PC-9 (cell line): ENCODE measurements at places on chromosomes 5 and 9. TPM values are rescaled to one million over a fixed set of nuclear protein-coding genes. Genes with fewer than 3 reads are reported as not detected.

- no peak overlapping the region for H3K4me3 ChIP-seq
- H3K27ac ChIP-seq, result no peak overlapping the region
- peaks cover 20% of the 10 kb centered on the region for H3K27me3 ChIP-seq
- DNase-seq, result no peak
- no peaks in the 10 kb centered on the region for H3K36me3 ChIP-seq
- H3K4me1 ChIP-seq, result peaks cover 14% of the 10 kb centered on the region
Observed at GRCh38 chr5:135881244-135881643, 14.4 kb downstream of the IL9 start.

- DNase-seq, result no peak
- peaks cover 55% of the 10 kb centered on the region for H3K4me1 ChIP-seq
- 0 out of 2 replicates have a peak, but pooled peaks cover 4% of the 10 kb centered on the region for H3K36me3 ChIP-seq
- peak overlapping the region; percentile 46; the same call in 1 of the 2 replicates for H3K27ac ChIP-seq
Observed at GRCh38 chr9:86096386-86096785, 3.0 kb downstream of the GOLM1 start.

DNA sequence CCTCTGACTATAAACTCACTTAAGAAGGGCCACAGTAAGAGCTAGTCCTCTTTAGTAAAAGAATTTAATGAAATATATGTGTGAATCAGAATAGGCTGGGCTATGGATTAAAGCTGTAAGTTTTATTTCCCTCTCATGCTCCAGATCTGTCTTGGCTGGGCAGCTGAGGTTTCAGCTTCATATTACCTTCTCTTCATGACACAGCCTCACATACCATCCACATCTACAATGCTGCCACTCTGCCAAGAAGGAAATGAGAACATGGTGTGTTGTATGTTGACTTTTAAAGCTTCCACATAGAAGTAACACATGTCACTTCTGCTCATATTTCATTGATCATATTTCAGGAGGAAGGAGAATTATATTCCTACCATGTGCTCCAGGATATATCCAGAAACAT, 776.0 kb upstream of the ACO1 start:
- no peaks in the 10 kb centered on the region for H3K27me3 ChIP-seq
- DNase-seq, result peak; percentile 37
- H3K4me1 ChIP-seq, result no peaks in the 10 kb centered on the region
- no peaks in the 10 kb centered on the region for H3K36me3 ChIP-seq
- H3K4me3 ChIP-seq, result no peak overlapping the region

DNA sequence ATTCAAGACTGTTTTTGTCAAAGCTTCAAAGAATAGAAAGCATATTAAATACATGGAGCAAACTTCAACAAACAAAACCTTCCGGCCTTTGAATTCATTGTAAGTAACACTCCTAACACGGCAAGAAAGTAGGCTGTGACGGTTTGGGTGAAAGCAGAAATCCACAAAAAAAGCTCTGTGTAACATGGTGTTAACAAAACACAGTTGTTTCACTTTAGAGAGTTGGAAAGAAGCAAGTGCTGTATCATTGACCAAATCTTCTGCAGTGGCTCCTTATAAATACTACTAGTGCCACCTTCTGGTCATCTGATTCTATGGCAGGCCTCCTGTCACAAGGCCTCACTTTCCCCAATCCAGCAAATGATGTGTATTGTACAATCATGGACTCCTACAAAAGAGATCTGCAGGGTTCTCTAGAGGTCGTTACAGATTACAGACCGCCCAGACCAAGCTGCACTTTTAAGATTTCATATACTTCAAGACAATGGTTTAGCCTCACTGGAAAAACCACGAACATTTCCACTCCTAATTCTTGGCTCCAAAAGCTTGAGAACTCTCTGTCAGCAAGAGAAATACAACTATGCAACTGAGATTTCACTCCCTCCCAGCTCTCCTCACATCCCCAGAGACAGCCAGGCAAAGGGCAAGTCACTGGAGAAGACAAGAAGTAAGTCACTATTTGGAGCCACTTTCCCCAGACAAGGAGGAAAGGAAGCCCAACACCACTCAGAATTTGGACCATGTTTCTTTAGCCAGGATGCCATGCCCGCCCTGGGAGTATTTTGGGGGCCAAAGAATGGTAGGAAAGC, 196.2 kb downstream of the DTWD2 start:
- H3K27me3 ChIP-seq, result no peaks in the 10 kb centered on the region
- DNase-seq, result peak; percentile 12
- no peak overlapping the region for H3K27ac ChIP-seq
- no peak overlapping the region for H3K4me3 ChIP-seq
- no peaks in the 10 kb centered on the region for H3K36me3 ChIP-seq

GRCh38 chr9:82208741-82209450, 220.3 kb downstream of the SPATA31D1 start:
- no peak overlapping the region for H3K27ac ChIP-seq
- no peak for DNase-seq
- H3K4me3 ChIP-seq, result no peak overlapping the region
- no peaks in the 10 kb centered on the region for H3K36me3 ChIP-seq
- H3K27me3 ChIP-seq, result no peaks in the 10 kb centered on the region

DNA sequence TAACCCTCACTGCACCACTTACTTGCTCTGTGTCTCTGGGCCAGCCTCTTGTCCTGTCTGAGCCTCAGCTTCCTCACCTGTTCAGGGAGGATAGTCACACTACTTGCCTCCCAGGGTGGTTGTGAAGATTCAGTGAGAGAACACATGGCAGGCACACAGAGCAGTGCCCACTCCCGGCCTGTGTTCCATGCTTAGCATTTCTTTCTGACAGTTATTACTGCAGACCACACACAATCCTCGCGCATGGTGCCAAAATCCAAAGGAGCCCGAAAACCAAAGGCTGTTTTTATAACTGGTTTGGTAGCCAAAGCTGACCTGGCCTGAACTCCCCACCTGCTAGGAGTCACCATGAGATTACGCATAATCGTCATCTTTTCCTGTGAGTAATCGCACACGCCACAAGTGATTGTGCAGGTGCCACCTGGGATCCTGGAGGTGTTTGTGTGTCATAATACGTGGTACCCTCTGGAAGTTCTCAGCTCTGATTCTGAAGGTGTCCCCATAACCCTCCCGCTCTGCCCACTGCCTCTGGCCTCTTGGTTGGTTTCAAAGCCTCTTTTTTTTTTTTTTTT, 84.6 kb upstream of the FBXW11 start:
- no peaks in the 10 kb centered on the region for H3K27me3 ChIP-seq
- no peaks in the 10 kb centered on the region for H3K4me1 ChIP-seq
- no peaks in the 10 kb centered on the region for H3K36me3 ChIP-seq

DNA sequence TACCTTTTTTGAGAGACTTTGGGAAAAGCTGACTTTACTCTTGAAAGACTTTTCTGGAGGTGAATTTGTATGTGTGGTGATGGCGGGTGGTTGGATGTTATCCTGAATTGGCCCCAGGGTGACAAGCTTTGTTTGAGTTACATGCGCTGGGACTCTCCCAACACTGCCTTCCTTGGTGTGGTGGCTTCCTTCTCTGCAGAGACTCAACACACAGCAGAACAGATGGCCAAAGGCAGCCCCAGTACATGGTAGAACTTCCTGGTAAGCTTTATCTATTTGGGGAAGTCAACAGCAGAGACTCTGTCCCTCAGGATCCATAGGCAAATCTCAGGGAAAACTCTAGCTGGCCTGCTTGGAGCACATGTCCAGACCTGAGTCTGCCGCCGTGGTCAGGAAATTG, 18.1 kb downstream of the C1QTNF2 start:
- H3K4me3 ChIP-seq, result no peak overlapping the region
- H3K4me1 ChIP-seq, result no peaks in the 10 kb centered on the region
- no peak for DNase-seq

GRCh38 chr5:168713051-168713450, 133.9 kb upstream of the PANK3 start:
- H3K4me1 ChIP-seq, result no peaks in the 10 kb centered on the region
- peaks cover 35% of the 10 kb centered on the region for H3K27me3 ChIP-seq
- no peak overlapping the region for H3K4me3 ChIP-seq
- H3K27ac ChIP-seq, result no peak overlapping the region

DNA sequence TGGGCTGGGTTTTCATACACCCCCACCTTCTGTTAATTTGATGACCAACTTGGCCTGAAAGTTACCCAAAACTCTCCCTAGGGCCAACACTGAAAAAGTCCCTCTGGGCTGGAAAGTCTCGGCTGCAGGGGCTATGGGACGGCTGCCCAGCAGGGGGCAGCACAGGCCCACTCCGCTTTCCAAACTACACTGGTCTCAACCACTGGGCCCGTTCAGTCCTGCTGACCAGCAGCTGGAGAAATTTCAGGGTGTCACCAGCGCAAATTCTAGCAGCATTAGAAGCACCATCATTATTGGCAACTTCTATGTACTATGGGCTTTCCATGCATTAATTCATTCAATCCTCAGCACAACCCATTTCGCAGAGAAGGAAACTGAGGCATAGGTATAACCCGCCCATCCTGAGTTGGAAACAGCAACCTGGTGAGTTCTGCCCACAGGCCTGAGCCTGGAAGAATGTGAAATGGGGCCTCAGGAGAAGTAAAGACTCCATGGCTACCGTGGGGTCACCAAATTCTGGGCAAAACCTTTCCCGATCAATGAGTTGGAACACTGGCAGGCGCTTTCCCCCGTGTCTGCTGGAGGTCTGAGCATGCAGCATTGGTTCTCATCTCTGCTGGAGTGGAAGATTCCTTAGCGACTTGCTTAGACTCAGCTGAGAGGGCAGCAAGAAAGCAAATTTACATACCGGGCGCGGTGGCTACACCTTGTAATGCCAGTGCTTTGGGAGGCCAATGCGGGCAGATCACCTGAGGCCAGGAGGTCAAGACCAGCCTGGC, 9.7 kb downstream of the ORM2 start:
- no peak for DNase-seq
- no peak overlapping the region for H3K4me3 ChIP-seq
- H3K27ac ChIP-seq, result no peak overlapping the region
- no peaks in the 10 kb centered on the region for H3K27me3 ChIP-seq
- H3K36me3 ChIP-seq, result no peaks in the 10 kb centered on the region

DNA sequence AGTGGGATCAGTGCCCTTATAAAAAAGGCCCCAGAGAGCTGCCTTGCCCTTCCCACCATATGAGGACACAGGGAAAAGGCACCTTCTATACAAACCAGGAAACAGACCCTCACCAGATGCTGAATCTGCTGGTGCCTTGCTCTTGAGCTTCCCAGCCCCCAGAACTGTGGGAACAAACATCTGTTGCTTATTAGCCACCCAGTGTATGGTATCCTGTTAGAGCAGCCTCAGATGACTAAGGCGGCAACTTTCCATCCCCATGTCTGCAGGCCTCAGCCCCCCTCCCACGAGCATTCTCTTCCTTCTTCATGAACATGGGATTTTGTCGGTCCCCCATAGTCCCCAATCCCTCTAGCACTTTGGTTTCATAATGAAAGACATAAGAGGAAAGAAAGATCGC, 202.5 kb upstream of the GAS1 start:
- DNase-seq, result no peak
- H3K4me3 ChIP-seq, result no peak overlapping the region
- H3K27me3 ChIP-seq, result no peaks in the 10 kb centered on the region
- H3K27ac ChIP-seq, result no peak overlapping the region
- no peaks in the 10 kb centered on the region for H3K4me1 ChIP-seq

DNA sequence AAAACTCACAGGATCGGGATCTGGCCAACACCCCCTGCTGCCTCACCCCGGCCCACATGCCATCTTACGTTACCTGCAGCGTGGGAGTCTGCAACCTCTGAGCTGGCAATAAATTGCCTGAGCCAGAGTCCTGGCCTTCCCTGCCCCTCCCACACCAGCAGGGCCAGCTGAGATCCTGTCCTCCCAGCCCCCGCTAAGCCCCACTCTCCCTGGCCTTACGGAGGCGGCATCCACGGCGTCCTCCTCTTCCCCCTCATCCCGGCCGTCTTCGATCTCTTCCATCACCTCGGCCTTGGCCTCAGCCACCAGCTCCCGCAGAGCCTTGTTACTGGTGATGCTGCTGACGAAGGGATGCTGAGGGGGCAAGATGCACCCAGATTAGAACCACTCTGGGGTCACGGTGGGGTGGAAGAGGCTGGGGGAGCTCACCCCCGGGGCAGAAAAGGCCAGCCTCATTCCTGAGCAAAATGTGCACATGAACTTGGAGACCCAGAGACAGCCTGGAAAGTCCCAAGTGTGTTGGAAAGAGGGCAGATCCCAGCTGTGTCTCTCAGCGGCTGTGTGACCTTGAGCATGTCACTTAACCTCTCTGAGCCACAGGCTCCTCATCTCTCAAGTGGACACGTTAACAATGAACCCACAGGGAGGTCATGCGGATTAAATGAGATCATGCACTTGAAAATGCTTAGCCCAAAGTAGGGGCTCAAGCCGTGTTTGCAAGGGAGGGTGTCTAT, 89.9 kb upstream of the FBXW11 start:
- no peaks in the 10 kb centered on the region for H3K36me3 ChIP-seq
- no peaks in the 10 kb centered on the region for H3K27me3 ChIP-seq
- H3K4me1 ChIP-seq, result no peaks in the 10 kb centered on the region

GRCh38 chr5:106277540-106278096, 1393.1 kb downstream of the EFNA5 start:
- H3K27ac ChIP-seq, result no peak overlapping the region
- no peak overlapping the region for H3K4me3 ChIP-seq
- no peaks in the 10 kb centered on the region for H3K4me1 ChIP-seq
- H3K27me3 ChIP-seq, result no peaks in the 10 kb centered on the region

GRCh38 chr5:123809594-123810221, 297.7 kb downstream of the CSNK1G3 start:
- no peaks in the 10 kb centered on the region for H3K36me3 ChIP-seq
- no peak for DNase-seq
- H3K27ac ChIP-seq, result no peak overlapping the region
- H3K27me3 ChIP-seq, result no peaks in the 10 kb centered on the region

DNA sequence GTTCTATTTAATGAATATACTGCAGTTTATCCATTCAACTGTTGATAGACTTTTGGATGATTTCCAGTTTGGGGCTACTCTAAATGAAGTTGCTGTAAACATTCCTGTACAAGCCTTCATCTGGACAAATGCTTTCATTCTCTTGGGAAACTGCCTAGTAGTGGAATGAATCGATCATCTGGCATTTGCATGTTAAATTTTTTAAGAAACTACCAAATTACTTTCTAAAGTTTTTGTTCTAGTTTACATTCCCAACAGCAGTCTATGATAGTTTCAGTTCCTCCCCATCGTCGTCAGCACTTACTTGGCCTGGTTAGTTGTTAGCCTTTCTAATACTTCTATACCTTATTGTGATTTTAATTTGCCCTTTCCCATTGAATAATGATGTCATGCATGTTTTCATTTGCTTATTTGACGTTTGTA, 306.3 kb downstream of the FER start:
- H3K36me3 ChIP-seq, result no peaks in the 10 kb centered on the region
- H3K27me3 ChIP-seq, result no peaks in the 10 kb centered on the region
- H3K27ac ChIP-seq, result no peak overlapping the region
- no peaks in the 10 kb centered on the region for H3K4me1 ChIP-seq

GRCh38 chr9:84123648-84124406, 143.2 kb downstream of the RMI1 start:
- no peak overlapping the region for H3K4me3 ChIP-seq
- no peaks in the 10 kb centered on the region for H3K36me3 ChIP-seq
- no peak for DNase-seq
- no peak overlapping the region for H3K27ac ChIP-seq
- H3K4me1 ChIP-seq, result no peaks in the 10 kb centered on the region

GRCh38 chr9:16824545-16825330, 45.7 kb downstream of the BNC2 start:
- no peak overlapping the region for H3K27ac ChIP-seq
- no peaks in the 10 kb centered on the region for H3K4me1 ChIP-seq
- no peaks in the 10 kb centered on the region for H3K36me3 ChIP-seq
- DNase-seq, result peak; percentile 23
- no peaks in the 10 kb centered on the region for H3K27me3 ChIP-seq

Gene GABRB2
- not detected in 2 replicates for total RNA-seq

Gene PCDHGB7
- total RNA-seq, result 0.13 and 0.17 TPM in 2 replicates

Gene OGN
- not detected in 2 replicates for total RNA-seq

Gene C1QTNF3
- 8.3 and 9.4 TPM in 2 replicates for total RNA-seq

Gene RAB24
- 16.9 and 25.2 TPM in 2 replicates for total RNA-seq

Gene C9orf153
- total RNA-seq, result 0.48 and 0.52 TPM in 2 replicates

Gene CEL
- 2.7 TPM in 2 replicates for total RNA-seq

Gene HSPA4
- total RNA-seq, result 105 and 140 TPM in 2 replicates

Gene TRIM7
- total RNA-seq, result 9.2 and 10.4 TPM in 2 replicates

Gene ORM2
- not detected in 2 replicates for total RNA-seq

Gene TIFAB
- total RNA-seq, result not detected in 2 replicates
